NCI-H1694 treated with DMSO at 0.1 percent for 48 hours (cell line): ENCODE measurements at places on chromosomes 13 and 19.

- DNase-seq, result no peak
Observed at GRCh38 chr19:29683009-29683408, 17.7 kb downstream of the PLEKHF1 start.

- DNase-seq, result no peak
Observed at GRCh38 chr13:97276862-97277269, 54.7 kb downstream of the MBNL2 start.

DNA sequence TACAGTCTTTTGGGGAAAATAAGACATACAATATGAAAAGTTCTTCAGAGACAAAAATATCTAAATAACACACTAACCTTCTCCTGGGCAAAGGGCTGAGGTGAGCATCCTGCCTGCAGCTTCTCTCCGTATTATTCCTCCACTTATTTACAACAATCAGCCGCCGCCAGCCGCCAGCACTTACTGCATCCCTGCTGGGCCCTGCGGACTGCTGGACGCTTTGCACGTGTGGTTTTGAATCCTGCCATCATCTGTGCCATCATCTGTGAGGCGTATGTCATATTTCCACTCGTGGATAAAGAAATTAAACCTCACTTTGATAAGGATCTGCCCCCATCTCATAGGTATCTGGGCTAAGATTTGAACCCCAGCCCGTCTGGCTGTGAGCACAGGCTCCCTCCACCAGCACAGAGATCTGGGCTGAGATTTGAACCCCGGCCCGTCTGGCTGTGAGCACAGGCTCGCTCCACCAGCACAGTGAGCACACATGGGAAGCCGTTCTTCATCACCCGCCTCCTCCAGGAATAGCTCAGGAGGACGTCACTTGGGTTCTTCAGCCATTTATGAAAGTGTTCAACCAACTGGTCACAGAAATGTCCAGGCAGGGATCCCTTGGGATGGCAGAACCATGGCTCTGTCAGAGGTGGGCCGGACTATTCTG lies 35.2 kb upstream of the TUBGCP3 start:
- DNase-seq, result no peak

- no peak for DNase-seq
Observed at GRCh38 chr13:109665781-109666249, 120.6 kb downstream of the IRS2 start.

DNA sequence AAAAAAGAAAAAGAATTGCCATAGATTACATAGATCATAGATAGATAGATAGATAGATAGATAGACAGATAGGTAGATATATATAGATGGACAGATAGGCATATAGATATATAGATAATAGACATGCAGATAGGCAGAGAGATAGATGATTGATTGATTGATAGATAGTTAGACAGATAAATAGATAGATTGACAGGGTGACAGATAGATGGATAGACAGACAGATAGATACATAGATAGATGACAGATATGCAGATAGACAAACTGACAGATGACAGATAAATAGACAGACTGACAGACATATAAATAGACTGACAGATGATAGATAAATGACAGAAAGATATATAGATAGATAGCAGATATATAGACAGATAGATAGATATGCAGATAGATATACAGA lies 474.0 kb downstream of the IRS2 start:
- no peak for DNase-seq

DNA sequence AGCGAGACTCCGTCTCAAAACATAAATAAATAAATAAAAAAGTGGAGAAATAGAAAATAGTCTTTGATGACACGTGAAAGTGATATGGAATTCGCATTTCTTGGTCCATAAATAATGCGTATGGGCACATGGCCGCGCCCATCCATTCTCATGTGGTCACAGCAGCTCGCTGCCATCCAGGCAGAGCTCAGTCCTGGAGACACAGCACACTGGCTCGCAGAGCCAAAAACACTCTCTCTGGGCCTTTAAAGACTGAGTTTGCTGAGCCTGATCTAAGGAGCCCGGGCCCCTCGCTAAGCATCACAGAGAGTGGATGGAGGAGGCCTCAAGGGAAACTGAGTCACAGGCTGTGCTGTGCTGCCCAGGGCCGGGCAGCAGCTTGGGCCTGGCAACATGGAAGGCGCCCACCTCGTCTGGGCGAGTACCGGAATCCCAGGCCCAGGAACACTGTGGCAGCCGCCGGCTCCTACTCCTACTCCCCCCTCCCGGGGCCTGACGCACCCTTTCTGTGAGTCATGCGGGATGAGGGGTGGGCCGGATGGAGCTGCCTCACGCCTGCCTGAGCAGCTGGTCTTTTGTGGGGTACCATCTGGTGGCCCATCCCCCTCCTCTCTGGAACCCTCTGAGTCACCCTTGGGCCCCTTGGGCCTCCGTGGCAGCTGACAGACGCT lies 28.9 kb upstream of the CACTIN start:
- peak; percentile 58 for DNase-seq

DNA sequence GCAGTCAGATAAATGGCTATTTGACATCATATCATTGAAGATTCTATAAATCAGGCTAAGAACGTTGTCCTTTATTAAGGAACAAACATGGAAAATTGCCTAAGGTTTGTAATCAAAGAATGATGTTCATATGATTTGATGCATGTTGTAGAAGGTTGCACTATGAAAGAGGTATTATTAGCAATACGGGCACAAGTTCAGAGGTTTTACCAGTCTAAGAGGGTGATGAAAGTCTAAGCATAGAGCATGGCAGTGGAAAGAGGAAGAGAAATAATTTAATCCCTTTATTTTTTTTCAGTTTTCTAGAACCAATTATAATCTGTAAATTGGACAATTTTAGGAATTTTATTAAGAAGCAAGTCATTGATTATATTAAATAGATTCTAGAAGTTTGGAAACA lies 450.7 kb downstream of the FGF14 start:
- no peak for DNase-seq

GRCh38 chr19:58395979-58396627 lies 647 bp downstream of the RNF225 start:
- no peak for DNase-seq

DNA sequence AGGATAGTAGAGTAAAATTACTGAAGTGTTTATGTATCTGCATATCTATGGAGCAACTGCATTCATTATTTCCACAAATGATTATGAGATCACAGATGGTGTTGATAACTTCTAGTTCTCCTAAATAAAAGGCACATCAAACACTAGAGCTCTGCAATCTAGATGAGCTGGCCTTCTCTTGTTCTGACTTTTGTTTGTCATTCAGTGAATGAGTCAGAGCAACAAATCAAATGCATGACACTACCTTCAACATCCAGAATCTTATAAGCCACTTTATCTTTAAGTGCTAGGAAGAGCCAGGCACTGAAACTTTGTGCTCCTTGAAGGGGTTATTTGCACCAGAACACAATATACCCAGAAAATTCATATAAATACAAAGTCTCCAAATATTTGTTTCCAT lies 456.0 kb downstream of the PCDH17 start:
- no peak for DNase-seq

GRCh38 chr13:45833242-45833641 lies 18.3 kb downstream of the SIAH3 start:
- no peak for DNase-seq

- DNase-seq, result no peak
Observed at GRCh38 chr19:16204005-16204294, 6.2 kb downstream of the AP1M1 start.

DNA sequence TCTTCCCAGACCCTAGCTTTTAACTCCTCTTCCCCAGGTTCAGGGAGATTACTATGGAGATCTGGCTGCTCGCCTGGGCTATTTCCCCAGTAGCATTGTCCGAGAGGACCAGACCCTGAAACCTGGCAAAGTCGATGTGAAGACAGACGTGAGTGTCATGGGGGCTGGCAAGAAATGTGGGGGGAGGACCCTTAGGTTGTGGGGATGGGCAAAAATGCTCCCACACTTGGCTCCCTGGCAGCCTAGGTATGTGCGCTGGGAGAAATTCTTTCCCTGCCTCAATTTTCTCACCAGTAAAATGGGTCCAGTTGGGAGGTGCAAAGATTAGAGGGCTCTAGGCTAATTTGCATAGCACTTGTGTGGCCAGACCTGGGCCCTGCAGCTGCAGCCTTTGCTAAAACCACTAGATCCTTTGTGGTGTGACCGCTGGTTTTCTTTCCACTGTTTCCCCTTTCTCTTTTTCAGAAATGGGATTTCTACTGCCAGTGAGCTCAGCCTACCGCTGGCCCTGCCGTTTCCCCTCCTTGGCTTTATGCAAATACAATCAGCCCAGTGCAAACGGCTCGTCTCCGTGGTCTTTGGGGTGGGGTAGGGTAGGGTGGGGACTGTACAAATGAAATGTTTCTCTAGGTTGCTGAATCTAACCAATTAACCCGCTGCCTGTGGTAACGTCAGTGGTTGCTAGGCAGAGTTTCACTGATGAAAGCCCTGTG lies 959 bp upstream of the RAB4B start:
- DNase-seq, result peak; percentile 88

DNA sequence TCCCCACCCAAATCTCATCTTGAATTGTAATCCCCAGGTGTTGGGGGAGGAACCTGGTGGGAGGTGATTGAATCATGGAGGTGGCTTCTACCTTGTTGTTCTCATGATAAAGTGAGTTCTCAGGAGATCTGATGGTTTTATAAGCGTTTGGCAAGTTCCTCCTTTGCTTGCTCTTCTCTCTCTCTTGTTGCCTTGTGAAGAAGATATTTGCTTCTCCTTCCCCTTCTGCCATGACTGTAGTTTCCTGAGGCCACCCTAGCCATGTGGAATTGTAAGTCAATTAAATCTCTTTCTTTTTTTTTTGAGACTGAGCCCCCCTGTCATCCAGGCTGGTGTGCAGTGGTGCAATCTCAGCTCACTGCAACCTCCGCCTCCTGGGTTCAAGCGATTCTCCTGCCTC lies 34.4 kb downstream of the VSTM1 start:
- DNase-seq, result no peak

DNA sequence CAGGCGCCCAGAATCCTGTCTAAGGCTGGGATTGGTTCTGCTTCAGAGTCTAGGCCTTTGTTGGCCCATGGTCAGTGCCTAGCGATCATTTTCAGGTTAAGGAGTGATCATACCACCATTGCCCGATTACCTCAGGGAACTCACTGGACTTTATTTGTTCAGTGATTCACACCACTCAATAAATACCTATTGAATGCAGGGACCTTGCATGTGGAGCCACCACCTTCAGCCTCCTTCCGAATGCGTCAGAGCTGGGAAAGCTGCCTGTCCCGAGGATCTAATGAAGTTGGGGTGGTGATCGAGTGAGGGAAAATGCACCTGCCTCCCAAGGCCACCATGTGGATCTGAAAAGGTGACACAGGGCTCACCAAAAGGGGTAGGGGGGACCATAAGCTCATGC lies 40.0 kb upstream of the POU2F2 start:
- DNase-seq, result no peak

DNA sequence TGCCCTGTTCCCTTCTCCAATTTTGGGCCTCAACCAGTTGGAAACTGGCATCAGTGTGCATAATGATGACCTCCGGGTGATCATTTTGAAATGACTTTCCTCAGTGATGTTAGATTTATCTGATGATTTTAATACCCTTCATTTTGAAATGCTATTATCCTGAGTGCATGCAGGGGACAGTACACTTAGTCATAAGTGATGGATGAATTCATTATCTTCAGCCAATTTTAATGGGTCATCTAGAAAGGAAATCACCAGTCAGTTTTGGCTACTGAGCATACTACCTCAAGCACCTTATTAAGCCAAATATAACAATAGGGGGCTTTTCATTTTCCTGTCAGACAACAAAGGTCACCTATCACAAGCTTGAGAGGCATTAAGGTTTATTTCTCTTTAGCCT lies 118.5 kb upstream of the MIR17HG start:
- DNase-seq, result no peak

DNA sequence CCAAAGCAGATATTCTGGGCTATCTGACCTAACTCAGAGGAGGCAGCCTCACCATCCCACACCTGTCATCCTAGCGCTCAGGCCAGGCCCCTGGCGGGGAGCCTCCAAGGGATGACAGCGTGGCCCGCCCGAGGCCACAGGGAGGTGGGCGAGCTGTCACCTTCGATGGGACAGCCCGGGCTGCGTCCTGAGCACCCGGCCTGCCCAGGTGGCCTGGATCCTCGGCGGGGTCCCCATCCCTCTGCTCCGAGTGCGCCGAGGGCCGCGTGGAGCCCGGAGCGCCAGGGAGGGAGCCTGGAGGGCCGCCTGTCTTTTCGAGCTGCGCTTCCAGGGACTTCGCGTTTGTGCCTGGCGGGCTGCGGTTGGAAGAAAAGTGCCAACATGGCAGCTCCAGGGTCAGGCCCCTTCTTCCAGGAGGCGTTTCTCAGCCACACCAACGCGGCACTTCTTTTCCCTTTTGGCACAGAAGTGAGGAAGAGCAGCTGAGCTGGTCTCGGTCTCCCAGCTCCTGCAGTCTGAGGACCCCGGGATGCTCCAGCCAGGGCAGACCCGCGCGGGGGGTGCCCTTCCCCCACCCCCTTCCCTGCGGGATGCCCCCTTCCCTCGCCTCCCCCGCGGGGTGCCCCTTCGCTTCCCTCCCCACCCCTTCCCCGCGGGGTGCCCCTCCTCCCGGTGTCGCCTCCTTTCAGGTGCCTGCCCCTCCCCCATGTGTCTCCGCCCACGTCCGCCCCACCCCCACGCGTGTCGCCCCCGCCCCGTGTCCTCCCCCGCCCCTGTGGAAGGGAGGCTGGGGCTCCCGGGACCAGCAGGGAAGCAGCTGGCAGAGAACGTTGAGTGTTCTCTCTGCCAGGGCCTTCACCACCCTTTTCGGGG lies 42.3 kb downstream of the GJA3 start:
- no peak for DNase-seq

DNA sequence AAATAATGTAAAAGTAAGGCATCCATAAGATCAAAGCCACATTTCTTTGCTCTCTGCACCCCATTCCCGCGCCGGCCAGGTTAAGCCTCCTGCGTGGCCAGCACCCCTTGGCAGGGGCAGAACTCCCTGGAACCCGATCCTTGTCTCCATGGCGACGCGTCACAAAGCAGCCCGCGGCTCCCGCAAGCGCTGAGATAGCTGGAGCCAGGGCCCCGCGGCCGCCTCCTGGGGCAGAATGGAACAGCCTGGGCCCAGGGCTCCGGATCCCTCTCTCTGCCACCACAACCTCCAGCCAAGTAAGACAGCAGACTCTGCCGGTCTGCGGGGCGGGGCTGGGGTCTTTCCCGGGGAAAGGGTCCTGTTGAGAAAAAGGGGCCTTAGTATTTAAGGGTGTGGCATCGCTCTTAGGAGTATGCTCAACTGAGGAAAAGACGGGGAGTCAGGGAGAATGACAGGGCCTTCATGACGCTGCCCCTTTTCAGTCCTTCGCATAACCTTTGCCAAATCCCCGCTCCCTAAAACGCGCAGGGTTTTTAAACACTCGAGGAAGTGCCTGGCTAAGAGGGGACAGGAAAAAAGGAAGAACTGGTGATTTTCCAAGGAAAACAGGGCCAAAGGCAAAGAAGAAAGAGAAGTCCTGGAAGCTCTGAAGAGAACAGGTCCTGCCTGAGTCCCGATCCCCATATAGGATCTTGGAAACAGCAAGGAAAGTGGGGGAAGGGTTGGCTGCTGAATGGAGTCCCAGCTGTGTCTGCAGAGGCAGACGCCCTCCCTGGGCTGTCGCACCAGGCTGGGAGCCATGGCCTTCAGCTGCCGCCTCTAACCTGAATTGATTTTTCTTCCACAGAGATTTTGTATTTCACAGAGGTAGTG lies at the start of gene TEX26:
TEX26 (plus strand) TSS at position 176 of the 873 bp plus-strand sequence; CDS start at position 236, 60 bp downstream.
- no peak for DNase-seq
